Substantia nigra (tissue), 51 donors: ENCODE measurements at places on chromosomes 6 and 20.

DNA sequence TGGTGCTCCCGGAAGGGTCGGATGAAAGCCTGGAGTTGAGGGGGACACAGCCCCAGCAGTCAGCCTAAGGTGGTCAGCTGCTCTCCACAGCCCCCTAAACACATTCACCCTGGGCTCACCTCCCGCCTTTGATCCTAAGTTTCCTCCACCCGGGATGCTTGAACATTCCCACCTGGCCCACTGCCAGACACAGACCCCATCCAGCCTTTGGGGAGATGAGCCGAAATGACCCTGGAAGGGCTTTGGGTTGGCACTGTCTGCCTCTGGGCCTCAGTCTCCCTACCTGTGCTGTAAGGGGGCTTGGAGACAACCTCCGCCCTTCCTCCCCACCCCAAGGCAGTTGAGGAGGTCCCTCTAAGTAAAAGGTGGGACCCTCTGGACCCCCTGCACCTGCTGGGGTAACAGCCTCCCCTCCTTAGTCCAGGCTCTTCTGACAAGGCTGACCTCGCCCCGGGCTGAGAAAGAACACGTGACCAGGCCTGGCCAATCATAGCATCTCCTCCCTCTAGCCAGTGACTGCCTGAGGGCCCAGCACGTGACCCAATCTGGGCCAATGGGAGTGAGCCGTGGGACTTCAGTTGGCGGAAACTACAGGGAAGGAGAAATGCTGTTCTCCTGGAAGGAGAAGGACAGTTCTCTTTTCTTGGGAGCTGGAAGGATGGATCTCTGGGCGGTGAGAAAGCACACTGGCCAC lies 16.9 kb upstream of the UBE2V1 start:
- DNase-seq: no peak

DNA sequence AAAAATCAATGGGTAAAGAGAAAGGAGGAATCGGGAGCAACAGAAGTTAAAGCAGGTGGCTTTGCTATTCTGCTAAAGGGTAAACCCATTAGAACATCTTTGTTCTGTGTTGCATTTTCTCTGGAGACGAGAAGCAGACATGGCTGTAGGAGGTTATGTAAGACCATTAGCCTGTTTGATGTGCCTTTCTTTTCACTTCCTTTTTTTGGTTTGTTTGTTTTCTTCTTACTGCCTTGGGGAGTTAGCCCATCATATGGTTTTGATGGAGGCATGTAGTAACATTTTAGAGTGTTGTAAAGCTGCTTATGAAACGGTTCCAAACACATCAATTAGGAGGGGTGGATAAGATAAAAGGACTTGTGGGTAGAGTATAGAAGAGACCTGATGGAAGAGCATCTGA lies 131.0 kb downstream of the DOK5 start:
- DNase-seq: no peak

DNA sequence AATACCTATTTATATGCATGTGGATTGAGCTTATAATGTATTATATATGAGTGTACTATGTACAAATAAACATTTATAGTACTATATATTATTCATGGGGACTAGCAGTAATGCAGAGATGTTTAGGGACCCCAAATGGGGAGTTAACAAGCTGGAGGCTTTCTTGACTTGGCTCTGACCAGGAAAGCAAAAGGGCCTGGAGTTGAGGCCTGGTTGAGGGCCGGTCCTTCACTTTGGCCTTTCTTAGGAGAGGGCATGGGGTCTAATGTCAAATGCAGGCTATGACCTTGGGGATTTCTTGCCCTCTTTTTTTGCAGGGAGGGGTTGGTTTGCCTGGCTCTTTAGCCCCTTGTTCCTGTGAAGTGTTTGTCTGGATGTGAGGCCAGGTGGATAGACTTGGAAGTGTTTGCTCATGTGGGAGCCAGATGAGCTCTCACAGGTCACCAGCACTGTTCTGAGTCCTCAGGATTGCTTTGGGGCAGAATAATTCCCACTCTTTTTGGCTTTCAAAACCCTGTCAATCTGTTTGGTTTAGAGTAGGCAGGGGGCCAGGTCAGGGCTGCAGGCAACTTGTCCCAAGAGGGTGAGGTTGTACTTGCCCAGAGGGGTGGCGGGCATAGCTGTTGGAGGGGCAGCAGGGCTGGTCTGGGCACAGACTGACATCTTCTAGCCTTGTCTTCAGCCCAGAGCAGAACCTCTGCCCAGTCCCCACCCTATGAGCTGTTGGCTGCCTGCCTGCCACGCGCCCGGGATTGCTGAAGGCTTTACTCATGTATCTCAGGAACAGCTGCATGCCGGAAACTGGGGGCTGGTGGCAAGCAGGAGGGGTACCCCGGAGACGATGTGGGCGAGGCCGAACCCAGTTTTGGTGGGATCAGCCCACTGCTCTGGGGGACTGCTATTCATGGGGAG lies 14.6 kb downstream of the TJAP1 start:
- peak; percentile 88 for DNase-seq

DNA sequence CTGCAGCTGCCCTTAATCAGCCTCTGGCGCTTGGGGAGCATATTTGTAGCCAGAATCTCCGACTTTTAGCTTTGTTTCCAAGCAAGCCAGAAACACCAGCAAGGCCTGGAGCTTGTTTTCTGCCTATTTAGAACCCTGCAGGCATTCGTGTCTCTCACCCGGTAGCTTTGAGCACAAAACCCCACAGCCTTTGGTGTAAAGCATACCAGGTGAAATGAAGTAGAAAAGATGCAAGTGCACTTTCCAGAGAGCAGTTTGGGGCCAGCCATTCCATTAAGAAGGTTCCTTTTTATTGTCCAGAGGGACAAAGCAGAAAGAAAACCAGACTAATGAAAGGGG lies 736 bp downstream of the FAM217B start:
- no peak for DNase-seq

- no peak for DNase-seq
Observed at GRCh38 chr6:33923857-33924514, 120.2 kb upstream of the MLN start.
